ENCODE measurements at places on chromosomes 12 and 14. TPM values are rescaled to one million over a fixed set of nuclear protein-coding genes. Genes with fewer than 3 reads are reported as not detected.

DPF3 gene
- total RNA-seq: 0.56 TPM

TCL1B gene
- total RNA-seq: not detected

NANOG gene
- 0.09 TPM for total RNA-seq

NEMP1 gene
- total RNA-seq: 3.6 TPM

RITA1 gene
- total RNA-seq: 8.1 TPM

DNA sequence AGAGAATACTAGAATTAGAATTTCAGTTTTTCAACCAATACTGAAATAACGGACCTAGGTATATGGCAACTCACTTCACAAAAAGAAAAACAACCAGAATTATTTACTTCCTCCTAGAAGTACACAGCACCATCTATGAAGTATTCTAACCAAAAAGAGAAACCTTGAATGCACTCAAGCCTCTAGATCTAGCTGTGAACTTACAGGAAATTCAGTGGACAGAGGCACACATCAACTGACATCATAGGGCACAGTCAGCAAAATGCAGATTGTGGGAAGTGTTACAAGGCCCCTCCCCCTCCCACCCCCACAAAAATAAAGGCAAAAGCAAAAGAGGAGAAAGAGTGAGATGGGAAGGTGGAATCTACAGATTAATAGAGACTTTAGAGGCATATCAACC, 102.4 kb downstream of the TMTC1 start:
- H3K27ac ChIP-seq: no peak overlapping the region
- DNase-seq: no peak
- no peak overlapping the region for H3K4me3 ChIP-seq
- H3K27me3 ChIP-seq: no peaks in the 10 kb centered on the region
- H3K4me1 ChIP-seq: no peaks in the 10 kb centered on the region

- no peak overlapping the region for H3K27ac ChIP-seq
- no peak overlapping the region for H3K4me3 ChIP-seq
- H3K27me3 ChIP-seq: no peaks in the 10 kb centered on the region
Observed at GRCh38 chr12:78120866-78121560, 290.3 kb downstream of the NAV3 start.

- H3K36me3 ChIP-seq: peaks cover 5% of the 10 kb centered on the region
- no peaks in the 10 kb centered on the region for H3K27me3 ChIP-seq
- peaks cover 5% of the 10 kb centered on the region for H3K4me1 ChIP-seq
- no peak overlapping the region for H3K4me3 ChIP-seq
- no peak for DNase-seq
- no peak overlapping the region for H3K27ac ChIP-seq
Observed at GRCh38 chr14:54486685-54487084, 2.1 kb downstream of the GMFB start.

GRCh38 chr12:126191031-126191891, 1126.0 kb downstream of the AACS start:
- H3K36me3 ChIP-seq: no peaks in the 10 kb centered on the region
- H3K4me3 ChIP-seq: peak overlapping the region; percentile 53
- peak overlapping the region; percentile 96 for H3K27ac ChIP-seq
- DNase-seq: peak; percentile 88
- no peaks in the 10 kb centered on the region for H3K4me1 ChIP-seq

DNA sequence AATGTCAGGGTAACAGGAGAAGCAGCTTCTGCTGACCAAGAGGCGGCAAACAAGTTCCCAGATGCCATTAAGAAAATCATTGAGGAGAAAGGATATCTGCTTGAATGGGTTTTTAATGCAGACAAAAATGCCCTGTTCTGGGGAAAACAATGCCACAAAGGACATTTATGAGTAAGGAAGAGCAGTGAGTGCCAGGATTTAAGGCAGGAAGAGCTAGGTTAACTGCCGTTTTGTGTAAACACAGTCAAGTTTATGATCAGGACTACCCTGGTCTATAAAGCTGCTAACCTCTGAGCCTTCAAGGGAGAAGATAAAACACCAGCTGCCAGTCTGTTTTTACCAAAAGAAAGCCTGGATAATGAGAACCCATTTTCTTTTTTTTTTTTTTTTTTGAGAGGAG, 8.5 kb downstream of the MAPKAPK5 start:
- H3K4me1 ChIP-seq: no peaks in the 10 kb centered on the region
- no peak for DNase-seq
- H3K27ac ChIP-seq: no peak overlapping the region
- H3K36me3 ChIP-seq: no peaks in the 10 kb centered on the region
- H3K27me3 ChIP-seq: no peaks in the 10 kb centered on the region
- no peak overlapping the region for H3K4me3 ChIP-seq

GRCh38 chr14:100199240-100199860, 39.6 kb upstream of the YY1 start:
- H3K4me3 ChIP-seq: no peak overlapping the region
- no peaks in the 10 kb centered on the region for H3K27me3 ChIP-seq
- DNase-seq: no peak
- no peak overlapping the region for H3K27ac ChIP-seq

DNA sequence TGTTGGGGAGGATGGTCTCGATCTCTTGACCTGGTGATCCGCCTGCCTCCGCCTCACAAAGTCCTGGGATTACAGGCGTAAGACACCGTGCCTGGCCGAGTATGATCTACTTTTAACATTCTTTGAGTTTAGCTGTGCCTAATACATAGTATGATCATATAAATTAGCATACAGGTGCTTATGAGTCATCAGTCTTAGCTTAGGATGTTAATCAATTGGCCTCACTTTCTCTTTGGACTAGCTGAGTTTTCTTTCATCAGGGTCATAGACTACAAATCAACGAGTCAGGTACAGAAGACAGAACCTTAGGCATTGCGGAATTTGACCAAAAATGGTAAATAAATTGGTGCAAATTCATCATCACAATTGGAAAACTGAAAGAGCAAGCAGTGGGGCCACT, 2.2 kb downstream of the SLC25A21 start:
- H3K27ac ChIP-seq: no peak overlapping the region
- no peak overlapping the region for H3K4me3 ChIP-seq
- no peaks in the 10 kb centered on the region for H3K27me3 ChIP-seq
- H3K4me1 ChIP-seq: peaks cover 24% of the 10 kb centered on the region

Measured in pancreas (tissue), 10 donors.